ENCODE measurements at places on chromosomes 7 and 10.

- DNase-seq, result no peak
Observed at GRCh38 chr7:3650844-3651243, 349.8 kb downstream of the SDK1 start.

GRCh38 chr7:44572771-44573170 lies 937 bp downstream of the DDX56 start:
- no peak for DNase-seq

- no peak for DNase-seq
Observed at GRCh38 chr7:1013581-1013980, 30.6 kb downstream of the CYP2W1 start.

DNA sequence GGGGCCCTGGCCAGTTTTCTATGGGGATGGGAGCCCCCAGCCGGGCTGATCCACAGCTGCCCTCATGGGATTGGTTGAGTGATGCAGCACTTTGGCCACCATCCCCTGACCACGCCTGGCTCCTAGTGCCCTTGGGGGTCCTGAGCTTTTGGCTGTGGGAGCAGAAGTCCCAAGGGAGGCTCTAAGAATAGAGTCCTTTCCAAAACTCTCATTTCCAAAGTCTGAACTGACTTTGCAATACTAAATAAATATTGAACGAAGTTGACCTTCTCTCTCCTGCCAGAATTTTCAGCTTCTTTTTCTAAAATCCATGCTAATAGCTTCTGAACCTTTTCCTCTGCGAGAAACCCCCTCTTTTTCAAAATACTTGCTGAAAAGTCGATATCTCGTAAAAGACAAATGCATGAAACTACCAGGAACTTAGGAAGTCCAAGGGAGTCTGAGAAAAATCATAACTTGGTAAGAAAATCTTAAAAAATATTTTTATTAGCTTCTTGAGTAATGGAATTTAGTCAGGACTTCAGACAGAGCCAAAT lies 62.7 kb upstream of the IGFBP3 start:
- no peak for DNase-seq

DNA sequence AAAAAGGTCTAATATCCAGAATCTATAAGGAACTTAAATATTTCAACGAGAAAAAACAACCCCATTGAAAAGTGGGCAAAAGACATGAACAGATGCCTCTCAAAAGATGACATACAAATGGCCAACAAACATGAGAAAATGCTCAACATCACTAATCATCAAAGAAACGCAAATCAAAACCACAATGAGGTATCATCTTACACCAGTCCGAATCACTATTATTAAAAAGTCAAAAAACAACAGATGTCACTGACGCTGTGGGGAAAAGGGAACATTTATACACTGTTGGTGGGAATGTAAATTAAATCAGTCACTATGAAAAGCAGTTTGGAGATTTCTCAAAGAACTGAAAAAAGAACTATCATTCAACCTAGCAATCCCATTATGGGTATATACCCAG lies 6.0 kb downstream of the VWDE start:
- no peak for DNase-seq

GRCh38 chr10:52642208-52642607 lies 130.4 kb downstream of the MBL2 start:
- DNase-seq, result no peak

DNA sequence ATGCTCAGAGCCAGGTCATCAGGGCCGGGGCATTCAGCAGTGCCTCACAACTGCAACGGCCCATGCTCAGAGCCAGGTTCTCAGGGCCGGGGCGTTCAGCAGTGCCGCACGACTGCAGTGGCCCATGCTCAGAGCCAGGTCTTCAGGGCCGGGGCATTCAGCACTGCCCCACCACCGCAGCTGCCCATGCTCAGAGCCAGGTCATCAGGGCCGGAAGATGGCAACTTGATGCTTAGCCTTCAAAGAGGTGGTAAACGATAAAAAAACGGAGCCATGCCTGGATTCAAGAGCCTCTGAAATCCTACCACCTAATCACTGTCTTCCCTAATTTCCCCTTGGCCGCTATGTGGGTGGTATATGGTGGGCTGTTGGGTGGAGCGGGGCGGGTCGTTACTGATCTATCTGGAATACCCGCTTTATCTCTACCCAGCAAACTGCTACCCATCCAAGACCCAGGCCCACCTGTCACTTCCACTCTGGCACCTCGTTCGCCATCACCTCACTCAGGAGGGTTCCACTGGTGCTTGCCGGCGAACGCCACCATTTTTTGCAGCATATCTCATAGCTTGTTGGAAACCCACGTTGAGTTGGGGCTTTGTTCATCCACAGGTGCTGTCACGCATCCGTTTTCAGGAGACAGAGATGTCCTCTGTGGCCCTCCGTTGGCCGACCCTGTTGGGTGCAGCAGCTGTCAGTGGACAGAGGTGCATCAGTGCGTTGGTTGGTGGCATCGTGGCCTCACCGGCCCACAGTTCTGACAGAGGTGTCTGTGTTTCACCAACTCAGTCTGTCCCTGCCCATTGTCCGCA lies 221.1 kb downstream of the EBF3 start:
- no peak for DNase-seq

GRCh38 chr7:155231941-155232340 lies 65.7 kb upstream of the INSIG1 start:
- DNase-seq, result no peak

DNA sequence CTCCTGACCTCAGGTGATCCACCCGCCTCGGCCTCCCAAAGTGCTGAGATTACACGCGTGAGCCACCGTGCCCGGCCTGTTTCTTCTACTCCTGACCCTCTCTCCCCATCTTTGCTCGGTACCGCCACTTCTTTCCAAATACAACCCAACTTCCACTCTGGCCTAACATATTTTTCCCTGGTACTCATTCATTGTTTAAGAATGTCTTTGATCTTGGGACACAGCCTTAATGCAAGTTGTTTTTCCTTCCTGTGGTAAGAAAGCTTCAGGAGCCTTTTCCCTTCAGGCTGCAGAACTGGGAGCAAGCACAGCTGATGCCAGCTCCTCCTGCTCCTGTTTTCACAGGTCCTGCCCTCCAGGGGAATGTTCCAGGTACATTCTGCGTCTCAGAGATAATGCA lies 13.7 kb downstream of the CALML3 start:
- DNase-seq, result no peak

- no peak for DNase-seq
Observed at GRCh38 chr7:30848121-30848855, 63.4 kb upstream of the AQP1 start.

GRCh38 chr10:75568450-75569130 lies 137.2 kb downstream of the LRMDA start:
- DNase-seq, result no peak

DNA sequence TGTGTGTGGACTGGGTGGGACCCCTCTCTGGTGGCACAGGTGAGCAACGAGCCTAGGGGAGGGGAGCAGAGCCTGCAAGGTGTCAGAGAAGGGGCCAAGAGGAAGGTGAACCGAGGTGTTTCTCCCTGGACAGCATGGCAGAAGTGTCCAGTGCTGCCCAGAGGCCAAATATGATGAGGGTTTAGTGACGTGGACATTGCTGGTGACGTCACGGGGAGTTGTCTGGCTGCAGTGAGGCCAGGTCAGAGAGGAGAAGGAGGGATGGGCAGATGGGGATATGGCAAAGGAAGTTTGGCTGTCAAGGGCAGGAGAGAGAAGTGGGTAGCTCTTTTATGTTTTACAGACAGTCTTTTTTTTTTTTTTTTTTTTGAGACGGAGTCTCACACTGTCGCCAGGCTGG lies 2.6 kb upstream of the ZNF853 start:
- DNase-seq, result no peak

- no peak for DNase-seq
Observed at GRCh38 chr7:87912121-87912520, 21.9 kb upstream of the ADAM22 start.

- DNase-seq, result no peak
Observed at GRCh38 chr10:103673606-103674005, 180.1 kb downstream of the NEURL1 start.

DNA sequence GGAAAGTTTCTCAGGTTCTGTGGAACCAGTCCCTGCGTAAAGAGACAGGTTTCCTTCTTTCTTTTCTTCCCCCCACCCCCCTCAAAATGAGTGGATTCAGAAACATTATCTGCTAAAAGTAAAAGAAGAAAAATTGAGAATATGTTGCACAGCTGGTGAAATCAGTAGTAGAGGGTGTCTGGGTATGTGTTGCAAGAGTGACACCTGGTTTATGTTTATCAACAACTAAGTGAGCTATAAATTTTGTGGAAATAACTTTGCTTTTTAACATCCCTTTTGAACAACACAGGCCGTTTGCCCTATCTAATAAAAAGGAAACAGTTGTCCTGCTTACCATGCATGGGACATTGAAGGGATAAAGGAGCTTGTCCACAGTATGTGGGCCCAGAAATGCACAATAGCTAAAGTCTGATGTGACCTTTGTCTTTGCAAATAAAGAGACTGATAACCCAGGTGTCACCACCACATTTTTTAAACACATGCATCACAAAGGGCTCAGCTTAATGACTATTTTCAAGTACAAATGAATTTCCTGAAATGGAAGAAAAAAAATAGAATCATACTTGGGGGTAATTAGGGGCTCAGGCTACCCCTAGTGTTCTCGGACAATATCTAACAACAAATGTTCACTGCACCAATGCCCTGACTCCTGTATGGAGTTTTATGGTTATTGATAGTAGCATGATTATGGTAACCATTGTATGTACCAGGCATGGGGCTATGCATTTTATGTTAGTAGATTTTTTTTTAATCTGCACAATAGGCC lies 221.7 kb upstream of the TCF7L2 start:
- DNase-seq, result no peak

DNA sequence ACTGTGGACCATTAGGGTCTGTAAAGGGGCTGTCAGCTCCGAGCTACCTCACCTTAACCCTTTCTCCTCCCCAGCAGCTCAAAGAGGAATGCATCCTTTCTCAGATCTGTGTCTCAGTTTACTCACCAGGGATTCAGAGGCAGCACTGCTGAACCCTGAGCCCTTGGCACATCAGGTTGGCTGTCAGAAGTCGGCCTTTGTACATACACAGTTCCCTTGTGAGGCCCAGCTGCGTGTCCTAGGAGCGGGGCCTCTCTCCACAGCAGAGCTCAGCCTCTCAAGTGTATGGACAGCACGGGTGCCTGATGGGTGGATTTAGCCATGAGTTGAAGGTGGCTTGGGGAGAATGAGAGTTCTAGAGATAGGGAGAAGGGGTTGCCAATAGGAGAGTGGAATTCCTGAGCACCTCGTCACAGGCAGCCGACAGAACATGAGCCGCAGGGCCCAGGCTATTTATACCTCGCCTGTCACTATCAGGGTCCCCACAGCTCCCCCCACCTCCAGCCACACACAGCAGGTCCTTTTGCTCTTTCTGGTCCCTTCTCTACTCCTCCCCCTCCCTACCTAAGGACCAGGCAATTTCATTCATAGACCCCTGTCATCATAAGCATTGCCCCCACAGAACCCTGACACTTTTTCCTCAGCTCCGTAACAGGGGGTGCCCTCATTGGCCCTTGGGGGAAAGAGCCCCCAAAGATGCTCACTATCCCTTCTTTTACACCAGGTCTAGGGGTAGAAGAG lies 2.1 kb upstream of the FLNC start:
- no peak for DNase-seq

GRCh38 chr10:69438536-69439349 lies 12.5 kb upstream of the TSPAN15 start:
- DNase-seq, result no peak

- no peak for DNase-seq
Observed at GRCh38 chr10:49368256-49368655, 27.6 kb downstream of the DRGX start.

- DNase-seq, result no peak
Observed at GRCh38 chr7:135074096-135074495, 73.8 kb upstream of the TMEM140 start.

GRCh38 chr10:49162063-49162462 lies 26.1 kb downstream of the TMEM273 start:
- DNase-seq, result no peak

- no peak for DNase-seq
Observed at GRCh38 chr10:18868919-18869318, 179.7 kb upstream of the MALRD1 start.

- DNase-seq, result no peak
Observed at GRCh38 chr10:32054094-32054493, 2.1 kb downstream of the KIF5B start.

GRCh38 chr7:72336632-72337389 lies 75.3 kb downstream of the CALN1 start:
- DNase-seq, result no peak

- DNase-seq, result no peak
Observed at GRCh38 chr10:109324721-109325120, 598.6 kb downstream of the XPNPEP1 start.

GRCh38 chr10:77494327-77494726 lies 143.3 kb downstream of the KCNMA1 start:
- no peak for DNase-seq

DNA sequence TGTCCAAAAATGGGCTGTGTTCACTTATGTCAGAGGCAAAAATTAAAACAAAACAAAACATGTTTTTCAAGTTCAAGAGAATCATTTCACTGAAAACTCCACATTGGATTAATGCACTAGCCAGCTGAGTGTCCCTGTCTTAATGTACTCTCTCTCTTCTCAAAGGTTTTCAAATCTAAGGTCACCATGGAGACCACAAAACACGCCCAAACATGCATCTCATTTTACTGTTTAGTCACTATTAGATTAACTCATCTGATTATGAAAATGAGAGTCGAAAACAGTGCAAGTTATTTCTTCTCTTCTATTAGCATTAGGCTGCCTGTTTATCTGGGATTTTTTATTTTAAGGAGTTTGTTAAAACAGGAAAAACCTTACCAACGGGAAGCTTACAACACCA lies 70.8 kb upstream of the ASAH2 start:
- DNase-seq, result no peak

DNA sequence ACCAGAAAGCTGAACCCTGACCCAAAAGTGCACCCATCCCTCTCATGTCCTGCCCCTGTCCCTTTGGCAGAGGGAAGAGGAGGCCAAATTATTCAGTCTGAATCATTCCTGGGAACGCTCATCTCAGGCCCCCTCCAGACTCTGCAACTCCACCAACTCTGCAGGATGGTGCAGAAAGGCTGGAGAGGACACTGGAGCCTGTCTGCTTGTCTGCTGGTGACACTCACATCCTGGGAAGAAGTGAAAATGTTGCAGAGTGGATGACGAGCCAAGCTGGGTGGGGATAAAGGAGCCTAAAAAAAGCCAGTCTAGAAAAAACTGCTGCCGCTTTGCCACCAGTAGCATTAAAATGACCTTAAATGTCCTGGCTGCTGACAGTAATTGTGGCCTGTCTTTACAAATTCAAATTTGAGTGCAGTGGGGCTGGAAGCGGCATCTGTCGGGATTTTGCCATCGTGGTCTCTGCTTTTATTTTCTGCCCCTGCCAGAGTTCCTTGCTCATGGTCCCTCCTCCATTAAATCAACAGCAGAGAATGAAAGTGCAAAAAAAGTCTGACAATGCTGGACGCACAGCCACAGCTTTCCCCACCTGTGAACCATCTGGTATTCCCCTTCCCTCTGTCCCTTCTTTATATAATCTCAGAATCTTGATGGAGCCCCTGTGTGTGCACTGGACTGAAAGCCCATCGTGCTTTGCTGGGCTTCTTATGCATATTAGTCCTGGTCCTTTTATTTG lies 63.9 kb downstream of the STK17A start:
- no peak for DNase-seq

GRCh38 chr7:120060875-120061274 lies 212.1 kb upstream of the KCND2 start:
- DNase-seq, result no peak
